SJSA1 (cell line): ENCODE measurements at places on chromosomes 7 and 10. TPM values are rescaled to one million over a fixed set of nuclear protein-coding genes. Genes with fewer than 3 reads are reported as not detected.
A peak's percentile ranks its signal among the peaks of the same experiment; 100 is the strongest.

The TAS2R39 gene
- not detected in 2 replicates for total RNA-seq

The HSPA12A gene
- 5.2 and 9.0 TPM in 2 replicates for total RNA-seq

The ACBD7 gene
- 7.3 and 9.1 TPM in 2 replicates for total RNA-seq

The ARHGEF5 gene
- 0.13 and 0.29 TPM in 2 replicates for total RNA-seq

The CCDC7 gene
- 4.8 and 5.5 TPM in 2 replicates for total RNA-seq

The AQP1 gene
- total RNA-seq, result 0.18 TPM in 1 of 2 replicates, not detected in the other

The VAX1 gene
- not detected in 2 replicates for total RNA-seq

DNA sequence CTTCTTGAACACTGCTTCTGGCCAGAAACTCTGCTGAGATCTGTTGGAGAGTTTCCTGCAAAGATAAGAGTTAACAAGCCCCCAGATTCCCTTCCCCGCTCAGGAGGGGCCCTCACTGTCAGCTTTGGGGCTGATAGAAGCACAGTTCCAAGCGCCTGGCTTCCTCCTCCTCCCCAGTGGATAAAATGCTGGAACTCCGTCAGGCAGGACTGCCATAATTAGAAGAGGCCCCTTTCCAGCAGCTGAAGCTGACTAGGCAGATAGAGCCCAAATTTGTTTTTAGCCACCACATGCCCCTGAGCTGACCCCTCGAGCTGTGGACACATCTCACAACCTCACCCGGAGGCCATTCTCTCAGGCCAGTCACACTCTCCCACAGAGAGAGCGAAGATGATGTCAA lies 89.4 kb downstream of the TBXAS1 start:
- H3K4me1 ChIP-seq, result peaks cover 29% of the 10 kb centered on the region
- no peak overlapping the region for H3K4me3 ChIP-seq
- H3K27me3 ChIP-seq, result no peaks in the 10 kb centered on the region
- no peak overlapping the region for H3K27ac ChIP-seq
- DNase-seq, result no peak

GRCh38 chr10:43197834-43198681 lies 59.8 kb downstream of the CSGALNACT2 start:
- H3K4me1 ChIP-seq, result no peaks in the 10 kb centered on the region
- no peaks in the 10 kb centered on the region; the same call in 1 of the 2 replicates for H3K27me3 ChIP-seq
- no peaks in the 10 kb centered on the region for H3K36me3 ChIP-seq
- no peak for DNase-seq

DNA sequence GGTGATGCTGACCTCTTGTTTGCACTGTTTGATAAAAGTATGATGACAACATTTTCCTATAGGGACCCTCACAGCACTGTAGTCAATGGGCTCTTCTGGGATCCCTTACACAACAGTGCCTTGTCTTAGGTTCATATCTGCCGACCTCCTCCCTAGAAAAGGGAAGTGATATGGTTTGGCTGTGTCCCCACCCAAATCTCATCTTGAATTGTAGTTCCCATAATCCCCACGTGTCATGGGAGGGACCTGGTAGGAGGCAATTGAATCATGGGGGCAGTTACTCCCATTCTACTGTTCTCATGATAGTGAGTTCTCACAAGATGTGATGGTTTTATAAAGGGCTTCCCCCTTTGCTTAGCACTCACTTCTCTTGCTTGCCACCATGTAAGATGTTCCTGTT lies 23.1 kb downstream of the ZC3HAV1 start:
- H3K4me3 ChIP-seq, result no peak overlapping the region
- H3K27ac ChIP-seq, result no peak overlapping the region
- no peaks in the 10 kb centered on the region for H3K27me3 ChIP-seq

- H3K4me1 ChIP-seq, result peaks cover 25% of the 10 kb centered on the region
- no peaks in the 10 kb centered on the region for H3K36me3 ChIP-seq
- H3K4me3 ChIP-seq, result no peak overlapping the region
- DNase-seq, result peak; percentile 65
These were observed 96.3 kb upstream of the NEBL start for GRCh38 chr10:20993389-20993788.

- DNase-seq, result no peak
- no peaks in the 10 kb centered on the region for H3K36me3 ChIP-seq
- H3K27me3 ChIP-seq, result no peaks in the 10 kb centered on the region
- H3K4me1 ChIP-seq, result peaks cover 22% of the 10 kb centered on the region
- H3K27ac ChIP-seq, result no peak overlapping the region
These were observed 262.3 kb upstream of the KLF14 start for GRCh38 chr7:130996205-130996832.

GRCh38 chr7:26995666-26996065 lies 100.1 kb downstream of the HOXA1 start:
- no peaks in the 10 kb centered on the region for H3K36me3 ChIP-seq
- no peak overlapping the region for H3K4me3 ChIP-seq
- H3K27me3 ChIP-seq, result no peaks in the 10 kb centered on the region
- H3K4me1 ChIP-seq, result no peaks in the 10 kb centered on the region
- no peak for DNase-seq

DNA sequence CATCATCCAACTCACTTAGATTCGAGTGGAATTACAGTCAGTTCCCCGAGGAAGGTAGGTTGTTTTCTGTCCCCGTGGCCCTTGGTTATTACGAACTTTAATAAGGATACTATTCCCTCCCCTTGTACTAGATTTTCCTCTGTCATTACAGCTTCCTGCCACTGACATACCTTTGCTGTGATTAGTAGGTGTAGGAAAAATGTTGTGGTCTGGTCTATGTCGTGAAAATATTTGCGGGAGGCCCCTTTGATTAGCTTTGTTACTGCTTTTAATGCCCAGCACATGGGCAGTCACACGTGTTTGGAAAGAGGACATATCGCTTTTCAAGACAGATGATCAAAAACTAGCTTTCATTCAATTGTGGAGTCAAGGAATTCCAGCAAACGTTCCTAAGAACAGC lies 92.2 kb downstream of the GATA3 start:
- no peak overlapping the region for H3K4me3 ChIP-seq
- H3K4me1 ChIP-seq, result peaks cover 10% of the 10 kb centered on the region; the same call in 1 of the 2 replicates
- H3K36me3 ChIP-seq, result no peaks in the 10 kb centered on the region
- DNase-seq, result peak; percentile 1
- H3K27me3 ChIP-seq, result no peaks in the 10 kb centered on the region
- 0 out of 2 replicates have a peak overlapping the region, but pooled peaks have one; percentile 13 for H3K27ac ChIP-seq

- H3K4me3 ChIP-seq, result no peak overlapping the region
- H3K4me1 ChIP-seq, result peaks cover 43% of the 10 kb centered on the region
- DNase-seq, result peak; percentile 48
These were observed 101.1 kb downstream of the GPR85 start for GRCh38 chr7:112985377-112985987.

DNA sequence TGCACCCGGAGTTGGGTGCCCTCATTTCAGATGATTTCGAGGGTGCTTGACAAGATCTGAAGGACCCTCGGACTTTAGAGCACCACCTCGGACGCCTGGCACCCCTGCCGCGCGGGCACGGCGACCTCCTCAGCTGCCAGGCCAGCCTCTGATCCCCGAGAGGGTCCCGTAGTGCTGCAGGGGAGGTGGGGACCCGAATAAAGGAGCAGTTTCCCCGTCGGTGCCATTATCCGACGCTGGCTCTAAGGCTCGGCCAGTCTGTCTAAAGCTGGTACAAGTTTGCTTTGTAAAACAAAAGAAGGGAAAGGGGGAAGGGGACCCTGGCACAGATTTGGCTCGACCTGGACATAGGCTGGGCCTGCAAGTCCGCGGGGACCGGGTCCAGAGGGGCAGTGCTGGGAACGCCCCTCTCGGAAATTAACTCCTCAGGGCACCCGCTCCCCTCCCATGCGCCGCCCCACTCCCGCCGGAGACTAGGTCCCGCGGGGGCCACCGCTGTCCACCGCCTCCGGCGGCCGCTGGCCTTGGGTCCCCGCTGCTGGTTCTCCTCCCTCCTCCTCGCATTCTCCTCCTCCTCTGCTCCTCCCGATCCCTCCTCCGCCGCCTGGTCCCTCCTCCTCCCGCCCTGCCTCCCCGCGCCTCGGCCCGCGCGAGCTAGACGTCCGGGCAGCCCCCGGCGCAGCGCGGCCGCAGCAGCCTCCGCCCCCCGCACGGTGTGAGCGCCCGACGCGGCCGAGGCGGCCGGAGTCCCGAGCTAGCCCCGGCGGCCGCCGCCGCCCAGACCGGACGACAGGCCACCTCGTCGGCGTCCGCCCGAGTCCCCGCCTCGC lies at the start of gene EGFR:
EGFR (plus strand) TSS at position 657 of the 830 bp plus-strand sequence. CDS start 261 bp downstream, outside the sequence.
- peaks cover 19% of the 10 kb centered on the region for H3K4me1 ChIP-seq
- no peaks in the 10 kb centered on the region for H3K27me3 ChIP-seq
- peak; percentile 88 for DNase-seq
- peaks cover 26% of the 10 kb centered on the region for H3K36me3 ChIP-seq

DNA sequence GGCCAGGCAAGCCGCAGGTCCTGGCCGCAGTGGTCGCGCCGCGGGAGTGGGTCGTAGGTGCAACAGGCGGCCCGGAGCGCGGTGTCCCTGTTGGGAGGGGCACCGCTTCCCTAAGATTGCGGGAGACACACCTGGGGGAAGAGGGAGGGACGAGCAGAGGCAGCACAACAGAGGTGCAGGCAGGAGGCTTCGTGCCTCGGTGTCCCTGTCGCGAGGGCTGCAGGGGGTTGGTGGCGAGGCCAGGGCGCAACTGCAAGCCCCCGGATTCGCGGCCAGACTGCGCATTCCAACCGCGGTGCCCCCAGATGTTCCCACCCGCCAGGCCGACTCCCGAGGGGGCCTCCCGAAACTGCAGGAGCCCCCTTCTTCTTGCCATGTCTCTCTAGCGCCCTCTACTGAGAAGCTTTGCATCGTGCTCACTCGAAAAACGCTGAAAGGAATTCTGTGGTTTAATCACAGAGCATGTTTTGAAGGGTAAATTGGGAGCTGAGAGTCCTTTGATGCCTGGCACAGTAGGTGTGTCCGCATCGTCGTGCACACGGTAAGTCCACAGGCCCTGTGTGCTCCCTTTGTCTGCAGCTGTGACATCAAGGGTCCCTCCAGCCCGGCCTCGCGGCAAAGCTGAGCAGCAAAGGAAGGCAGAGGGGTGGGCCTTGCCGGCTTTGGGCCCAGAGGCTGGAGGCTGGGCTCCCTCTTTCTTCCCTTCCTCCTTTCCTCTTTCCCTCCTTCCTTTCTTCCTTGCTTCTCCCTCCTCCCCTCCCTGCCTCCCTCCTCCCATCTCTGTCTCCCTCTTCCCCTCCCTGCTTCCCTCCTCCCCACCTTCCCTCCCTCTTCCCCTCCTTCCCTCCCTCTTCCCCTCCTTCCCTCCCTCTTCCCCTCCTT lies 6.2 kb upstream of the MBL2 start:
- H3K4me3 ChIP-seq, result no peak overlapping the region
- no peaks in the 10 kb centered on the region for H3K27me3 ChIP-seq
- H3K4me1 ChIP-seq, result no peaks in the 10 kb centered on the region

GRCh38 chr10:32005050-32005449 lies 51.2 kb downstream of the KIF5B start:
- H3K27me3 ChIP-seq, result no peaks in the 10 kb centered on the region
- H3K27ac ChIP-seq, result no peak overlapping the region
- peak; percentile 50 for DNase-seq
- H3K4me1 ChIP-seq, result peaks cover 18% of the 10 kb centered on the region
- peaks cover 27% of the 10 kb centered on the region for H3K36me3 ChIP-seq
- H3K4me3 ChIP-seq, result no peak overlapping the region

DNA sequence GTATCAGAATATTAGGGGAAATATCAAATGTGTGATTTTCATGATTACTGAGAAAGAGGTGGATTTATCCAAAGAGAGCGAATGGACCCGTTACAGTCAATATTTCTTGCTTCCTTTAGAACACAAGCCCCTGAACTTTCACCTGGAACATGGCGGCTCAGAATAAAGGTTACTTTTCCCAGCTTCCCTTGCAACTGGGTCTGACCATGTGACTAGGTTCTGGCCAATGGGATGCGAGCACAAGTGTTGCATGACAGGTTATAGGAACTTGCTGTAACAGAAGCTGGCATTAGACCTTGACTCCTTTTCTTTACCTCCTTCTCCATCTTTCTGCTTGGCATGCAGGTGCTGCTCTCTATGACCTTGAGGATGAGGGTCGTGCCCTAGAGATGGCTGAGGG lies 556.1 kb downstream of the TYW1 start:
- H3K4me1 ChIP-seq, result no peaks in the 10 kb centered on the region
- H3K36me3 ChIP-seq, result no peaks in the 10 kb centered on the region
- no peaks in the 10 kb centered on the region for H3K27me3 ChIP-seq
- H3K4me3 ChIP-seq, result no peak overlapping the region
- DNase-seq, result no peak

- no peaks in the 10 kb centered on the region for H3K4me1 ChIP-seq
- H3K27ac ChIP-seq, result no peak overlapping the region
- H3K4me3 ChIP-seq, result no peak overlapping the region
- H3K36me3 ChIP-seq, result no peaks in the 10 kb centered on the region
- no peak for DNase-seq
These were observed 57.7 kb downstream of the MYPN start for GRCh38 chr10:68166871-68167585.

- H3K27ac ChIP-seq, result no peak overlapping the region
- no peak for DNase-seq
- H3K4me1 ChIP-seq, result peaks cover 8% of the 10 kb centered on the region; the same call in 1 of the 2 replicates
These were observed 109.8 kb downstream of the SH3PXD2A start for GRCh38 chr10:103745341-103746247.

DNA sequence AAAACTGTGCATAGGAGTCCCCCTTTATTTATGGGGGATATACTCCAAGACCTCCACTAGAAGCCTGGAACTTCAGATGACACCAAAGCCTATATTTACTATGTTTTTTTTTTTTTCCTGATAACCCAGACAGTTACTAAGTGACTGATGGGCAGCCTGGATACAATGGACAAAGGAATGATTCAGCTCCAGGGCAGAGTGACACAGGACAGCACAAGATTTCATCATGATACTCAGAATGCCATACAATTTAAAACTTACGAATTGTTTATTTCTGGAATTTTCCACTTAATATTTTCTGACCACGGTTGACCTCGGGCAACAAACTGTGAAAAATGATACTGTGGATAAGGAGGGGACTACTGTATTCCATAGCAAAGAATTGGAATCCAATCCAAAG lies 843.6 kb downstream of the PCDH15 start:
- no peak overlapping the region for H3K27ac ChIP-seq
- H3K4me1 ChIP-seq, result no peaks in the 10 kb centered on the region
- no peaks in the 10 kb centered on the region for H3K36me3 ChIP-seq
- no peak overlapping the region for H3K4me3 ChIP-seq
- no peaks in the 10 kb centered on the region for H3K27me3 ChIP-seq
- no peak for DNase-seq

- peak; percentile 31 for DNase-seq
- no peak overlapping the region for H3K4me3 ChIP-seq
- H3K27ac ChIP-seq, result no peak overlapping the region
- no peaks in the 10 kb centered on the region for H3K4me1 ChIP-seq
- peaks cover 42% of the 10 kb centered on the region for H3K27me3 ChIP-seq
- no peaks in the 10 kb centered on the region for H3K36me3 ChIP-seq
These were observed 179.8 kb upstream of the PFKP start for GRCh38 chr10:2887391-2888070.
